ENCODE measurements at places on chromosomes 13 and 19. TPM values are rescaled to one million over a fixed set of nuclear protein-coding genes. Genes with fewer than 3 reads are reported as not detected.
A peak's percentile ranks its signal among the peaks of the same experiment; 100 is the strongest.

The FCGBP gene
- total RNA-seq: 3.1 TPM

DNA sequence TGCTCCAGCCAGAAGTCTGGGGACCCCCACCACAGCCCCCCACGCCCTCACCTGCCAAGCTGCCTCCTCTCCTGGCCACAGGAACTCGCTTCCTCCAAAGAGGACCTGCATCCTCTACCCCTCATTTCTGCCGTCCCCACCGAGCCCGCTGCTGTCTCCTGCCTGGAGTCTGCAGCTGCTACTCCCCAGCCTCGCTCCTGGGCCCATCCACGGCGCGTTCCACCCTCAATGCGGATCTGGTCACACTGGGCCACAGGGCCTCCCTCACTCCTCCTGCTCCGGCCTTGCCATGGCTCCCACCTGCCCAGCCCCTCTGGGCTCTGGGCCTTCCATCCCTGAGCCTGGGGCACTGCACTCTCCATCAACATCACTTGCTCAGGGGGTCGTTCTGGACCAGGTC lies 4.3 kb downstream of the BTBD2 start:
- H3K36me3 ChIP-seq: no peaks in the 10 kb centered on the region
- DNase-seq: no peak
- no peaks in the 10 kb centered on the region for H3K27me3 ChIP-seq
- no peak overlapping the region for H3K4me3 ChIP-seq
- H3K27ac ChIP-seq: no peak overlapping the region

- H3K27ac ChIP-seq: no peak overlapping the region
- H3K36me3 ChIP-seq: no peaks in the 10 kb centered on the region
- H3K4me3 ChIP-seq: no peak overlapping the region
Observed at GRCh38 chr13:109646423-109646822, 140.0 kb downstream of the IRS2 start.

The IGFL2 gene
- total RNA-seq: 0.23 TPM

The PPP1R13L gene
- total RNA-seq: 8.5 TPM

- no peak overlapping the region for H3K4me3 ChIP-seq
- H3K4me1 ChIP-seq: no peaks in the 10 kb centered on the region
- no peak for DNase-seq
- no peak overlapping the region for H3K27ac ChIP-seq
- H3K27me3 ChIP-seq: peaks cover 2% of the 10 kb centered on the region
- H3K36me3 ChIP-seq: no peaks in the 10 kb centered on the region
Observed at GRCh38 chr13:44030615-44031014, 150.9 kb downstream of the LACC1 start.

The NKG7 gene
- 376 TPM for total RNA-seq

GRCh38 chr19:16144216-16144581 lies 714 bp downstream of the HSH2D start:
- peak overlapping the region; percentile 97 for H3K27ac ChIP-seq
- DNase-seq: no peak
- H3K4me1 ChIP-seq: peaks cover 57% of the 10 kb centered on the region
- peaks cover 17% of the 10 kb centered on the region for H3K36me3 ChIP-seq
- no peaks in the 10 kb centered on the region for H3K27me3 ChIP-seq

The SPACA4 gene
- not detected for total RNA-seq

The CYP2A13 gene
- total RNA-seq: not detected

The OR7A5 gene
- total RNA-seq: not detected

DNA sequence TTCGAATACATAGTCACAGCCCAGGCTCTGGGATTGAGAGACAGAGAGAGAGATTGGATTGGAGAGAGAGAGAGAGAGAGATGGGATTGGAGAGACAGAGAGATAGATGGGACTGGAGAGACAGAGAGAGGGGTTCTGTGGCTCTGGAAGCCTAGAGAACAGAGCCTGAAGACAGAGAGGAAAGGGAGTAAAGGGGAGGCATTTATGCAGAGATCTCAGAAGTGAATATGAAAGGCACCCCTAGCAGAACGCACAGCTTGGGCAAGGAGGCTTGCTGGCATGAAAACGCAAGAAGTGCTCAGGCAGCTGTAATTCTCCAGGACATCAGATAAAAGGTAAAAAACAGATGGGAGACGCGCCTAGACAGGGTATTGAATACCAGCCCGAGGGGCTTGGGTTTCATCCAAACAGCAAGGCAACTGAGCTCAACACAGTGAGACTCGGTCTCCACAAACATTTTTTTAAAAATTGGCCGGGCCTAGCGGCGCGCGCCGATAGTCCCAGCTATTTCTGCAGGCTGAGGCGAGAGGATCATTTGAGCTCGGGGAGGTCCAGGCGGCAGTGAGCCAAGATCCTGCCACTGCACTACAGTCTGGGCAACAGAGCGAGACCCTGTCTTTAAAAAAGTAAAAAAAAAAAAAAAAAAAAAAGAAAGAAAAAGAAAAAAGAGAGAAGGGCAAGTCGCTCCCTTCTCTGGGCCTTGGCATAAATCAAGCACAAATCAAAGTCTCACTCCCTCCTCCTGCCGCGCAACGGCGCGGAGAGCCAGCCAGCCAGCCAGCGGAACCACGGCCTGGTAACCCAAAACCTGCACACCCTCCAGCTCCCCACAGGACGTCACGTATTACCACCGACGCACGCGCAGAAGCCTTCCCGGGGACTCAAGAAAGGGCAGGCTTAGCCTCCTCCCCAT lies 774 bp upstream of the PPP2R1A start:
- peak overlapping the region; percentile 99 for H3K27ac ChIP-seq
- H3K4me3 ChIP-seq: peak overlapping the region; percentile 98
- H3K36me3 ChIP-seq: peaks cover 15% of the 10 kb centered on the region
- H3K4me1 ChIP-seq: peaks cover 36% of the 10 kb centered on the region

The ZNF878 gene
- 0.39 TPM for total RNA-seq

- H3K4me1 ChIP-seq: no peaks in the 10 kb centered on the region
- H3K27ac ChIP-seq: no peak overlapping the region
- no peak overlapping the region for H3K4me3 ChIP-seq
- H3K36me3 ChIP-seq: peaks cover 21% of the 10 kb centered on the region
- DNase-seq: no peak
Observed at GRCh38 chr19:1636325-1637236, 15.8 kb downstream of the TCF3 start.

GRCh38 chr13:44108331-44108858 lies 228.7 kb downstream of the LACC1 start:
- DNase-seq: no peak
- no peaks in the 10 kb centered on the region for H3K27me3 ChIP-seq

The PCP2 gene
- total RNA-seq: 0.34 TPM

The S1PR2 gene
- 16.0 TPM for total RNA-seq

DNA sequence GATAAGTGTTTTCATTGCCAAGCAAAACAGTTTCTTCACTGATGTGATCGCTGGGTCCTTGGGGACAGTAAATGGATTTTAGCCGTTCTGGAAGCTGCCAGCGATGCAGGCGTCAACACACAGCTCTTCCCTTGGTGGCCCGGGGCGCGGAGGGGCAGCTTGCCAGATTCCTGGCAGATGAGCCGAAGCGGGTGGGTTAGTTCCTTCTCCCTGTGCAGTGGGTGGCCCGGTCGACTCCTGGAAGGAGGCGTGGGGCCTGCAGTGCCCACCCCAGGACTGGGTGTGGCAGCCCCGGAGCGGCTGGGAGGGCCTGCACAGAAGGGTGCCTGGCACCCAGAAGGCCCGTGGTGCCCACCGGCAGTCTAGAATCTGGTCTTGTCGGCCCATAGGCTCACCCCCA lies 69.0 kb downstream of the KDM4B start:
- H3K27ac ChIP-seq: no peak overlapping the region
- H3K4me3 ChIP-seq: no peak overlapping the region
- H3K4me1 ChIP-seq: no peaks in the 10 kb centered on the region
- no peaks in the 10 kb centered on the region for H3K27me3 ChIP-seq
- peaks cover 8% of the 10 kb centered on the region for H3K36me3 ChIP-seq

DNA sequence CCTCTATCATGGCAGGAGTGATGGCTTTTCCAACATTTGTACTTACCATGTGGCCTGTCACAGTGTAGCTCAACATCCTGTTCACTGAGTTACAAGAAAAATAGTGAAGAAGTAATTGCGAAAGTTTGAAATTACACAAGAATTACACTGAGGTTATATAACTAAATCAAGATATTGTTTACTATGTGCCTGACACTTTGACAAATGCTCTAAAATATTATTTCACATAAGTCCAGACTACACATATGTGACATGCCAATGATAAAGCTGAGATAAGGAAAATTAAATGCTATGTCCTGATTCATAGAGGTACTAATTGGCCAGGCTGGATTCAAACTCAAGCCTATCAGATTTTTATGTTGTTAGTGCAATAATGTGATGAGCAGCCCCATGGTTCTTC lies 451.7 kb downstream of the PCDH9 start:
- H3K27me3 ChIP-seq: no peaks in the 10 kb centered on the region
- H3K27ac ChIP-seq: no peak overlapping the region
- no peaks in the 10 kb centered on the region for H3K4me1 ChIP-seq
- no peak overlapping the region for H3K4me3 ChIP-seq

GRCh38 chr19:45049073-45049736 lies 10.4 kb downstream of the CLASRP start:
- H3K36me3 ChIP-seq: peaks cover 28% of the 10 kb centered on the region
- H3K4me3 ChIP-seq: no peak overlapping the region
- no peak for DNase-seq
- H3K27me3 ChIP-seq: no peaks in the 10 kb centered on the region
- H3K4me1 ChIP-seq: peaks cover 26% of the 10 kb centered on the region

- H3K36me3 ChIP-seq: peaks cover 38% of the 10 kb centered on the region
- H3K27me3 ChIP-seq: no peaks in the 10 kb centered on the region
- H3K4me1 ChIP-seq: peaks cover 12% of the 10 kb centered on the region
- H3K27ac ChIP-seq: no peak overlapping the region
Observed at GRCh38 chr19:16535381-16535780, 6.9 kb downstream of the CHERP start.

DNA sequence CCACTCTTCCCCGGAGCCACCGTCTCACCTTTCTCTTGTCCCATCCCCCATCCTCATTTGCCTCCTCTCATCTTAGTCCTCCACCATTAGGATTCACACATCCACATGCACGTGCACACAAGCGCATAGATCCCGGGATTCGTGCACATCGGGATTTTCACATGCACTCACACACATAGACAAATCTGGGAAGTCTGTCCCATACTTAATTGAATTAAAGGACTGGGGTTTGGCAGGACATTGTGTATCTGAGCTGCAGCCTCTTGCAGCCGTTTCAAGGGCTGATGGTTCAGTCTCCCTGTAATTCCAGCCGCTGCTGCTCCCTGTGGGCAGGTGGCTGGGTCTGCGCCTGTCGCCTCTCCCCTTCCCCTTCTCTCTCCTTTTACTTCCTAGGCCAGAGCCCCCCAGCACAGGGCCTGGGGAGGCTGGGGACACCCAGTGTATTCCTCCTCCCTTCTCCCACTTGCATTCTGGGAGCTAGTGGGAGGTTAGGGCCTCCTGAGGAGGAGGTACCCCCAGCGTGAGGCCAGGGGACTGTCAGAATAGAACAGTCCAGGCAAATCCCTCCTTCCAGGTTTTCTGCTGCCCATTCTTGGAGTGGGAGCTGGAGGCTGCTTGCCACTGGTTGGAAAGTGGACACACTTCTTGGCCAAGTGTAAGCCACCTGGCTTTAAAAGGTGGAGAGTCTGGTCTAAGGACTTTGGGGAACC lies 43.6 kb downstream of the LYL1 start:
- DNase-seq: no peak
- peaks cover 26% of the 10 kb centered on the region for H3K27me3 ChIP-seq
- no peaks in the 10 kb centered on the region for H3K36me3 ChIP-seq
- H3K4me1 ChIP-seq: peaks cover 6% of the 10 kb centered on the region
- H3K4me3 ChIP-seq: no peak overlapping the region

GRCh38 chr13:25169356-25169755 lies 2.7 kb downstream of the AMER2 start:
- H3K27me3 ChIP-seq: peaks cover 57% of the 10 kb centered on the region
- no peak overlapping the region for H3K27ac ChIP-seq
- no peaks in the 10 kb centered on the region for H3K36me3 ChIP-seq
- no peak for DNase-seq
- peaks cover 10% of the 10 kb centered on the region for H3K4me1 ChIP-seq
- H3K4me3 ChIP-seq: no peak overlapping the region

The IRS2 gene
- 3.9 TPM for total RNA-seq

GRCh38 chr19:7303470-7303869 lies 9.3 kb upstream of the INSR start:
- H3K36me3 ChIP-seq: no peaks in the 10 kb centered on the region
- H3K4me3 ChIP-seq: no peak overlapping the region
- no peak for DNase-seq
- H3K4me1 ChIP-seq: no peaks in the 10 kb centered on the region
- peaks cover 4% of the 10 kb centered on the region for H3K27me3 ChIP-seq

GRCh38 chr19:21127898-21128297 lies 13.9 kb upstream of the ZNF431 start:
- H3K4me1 ChIP-seq: no peaks in the 10 kb centered on the region
- H3K27me3 ChIP-seq: no peaks in the 10 kb centered on the region
- no peak for DNase-seq
- no peak overlapping the region for H3K4me3 ChIP-seq

- no peak overlapping the region for H3K4me3 ChIP-seq
- DNase-seq: no peak
- H3K36me3 ChIP-seq: no peaks in the 10 kb centered on the region
- no peak overlapping the region for H3K27ac ChIP-seq
- peaks cover 12% of the 10 kb centered on the region for H3K27me3 ChIP-seq
Observed at GRCh38 chr19:53994811-53995210, 3.4 kb downstream of the CACNG6 start.

DNA sequence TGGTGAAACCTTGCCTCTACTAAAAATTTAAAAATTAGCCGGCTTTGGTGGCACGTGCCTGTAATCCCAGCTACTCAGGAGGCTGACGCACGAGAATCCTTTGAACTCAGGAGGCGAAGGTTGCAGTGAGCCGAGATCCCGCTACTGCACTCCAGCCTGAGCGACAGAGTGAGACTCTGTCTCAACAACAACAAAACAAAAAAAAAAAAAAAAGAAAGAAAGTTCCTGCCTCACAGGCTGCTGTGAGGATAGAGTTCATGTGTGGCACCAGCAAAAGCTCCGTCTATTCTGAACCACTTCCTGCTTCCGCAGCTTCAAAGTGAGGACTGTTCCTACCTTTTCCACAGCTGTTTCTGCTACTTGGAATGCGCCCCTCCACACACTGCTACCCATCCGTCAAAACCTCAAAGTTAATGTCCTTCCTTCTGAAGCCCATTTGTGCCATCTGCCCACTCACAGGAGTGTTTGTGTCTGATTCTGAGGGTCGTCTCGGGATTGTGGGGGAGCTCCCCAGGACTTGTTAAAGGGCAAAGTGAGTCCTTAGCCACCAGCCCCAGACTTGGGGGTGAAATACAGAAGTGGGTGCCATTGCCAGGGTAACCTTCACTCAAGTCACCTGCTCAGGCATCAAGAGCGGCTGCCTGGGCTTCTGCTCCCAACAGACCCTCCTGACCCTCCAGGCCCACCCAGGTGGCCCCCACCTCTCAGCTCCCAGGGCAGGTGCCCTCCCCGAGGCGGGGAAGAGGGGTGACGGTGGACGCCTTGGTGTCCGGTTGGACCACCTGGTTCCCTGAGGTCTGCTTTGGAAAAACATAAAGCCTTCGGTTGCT lies 2.9 kb downstream of the MFSD12 start:
- H3K27me3 ChIP-seq: no peaks in the 10 kb centered on the region
- peaks cover 36% of the 10 kb centered on the region for H3K4me1 ChIP-seq
- H3K4me3 ChIP-seq: peak overlapping the region; percentile 96
- H3K27ac ChIP-seq: peak overlapping the region; percentile 63
- DNase-seq: peak; percentile 42
